Ascending aorta (tissue), 2 donors: ENCODE measurements at places on chromosomes 12 and 14.

- no peaks in the 10 kb centered on the region for H3K36me3 ChIP-seq
- H3K27ac ChIP-seq = no peak overlapping the region
- no peaks in the 10 kb centered on the region for H3K27me3 ChIP-seq
- no peak for DNase-seq
- H3K4me3 ChIP-seq = no peak overlapping the region
Observed at GRCh38 chr12:84411031-84411430, 501.6 kb downstream of the SLC6A15 start.

DNA sequence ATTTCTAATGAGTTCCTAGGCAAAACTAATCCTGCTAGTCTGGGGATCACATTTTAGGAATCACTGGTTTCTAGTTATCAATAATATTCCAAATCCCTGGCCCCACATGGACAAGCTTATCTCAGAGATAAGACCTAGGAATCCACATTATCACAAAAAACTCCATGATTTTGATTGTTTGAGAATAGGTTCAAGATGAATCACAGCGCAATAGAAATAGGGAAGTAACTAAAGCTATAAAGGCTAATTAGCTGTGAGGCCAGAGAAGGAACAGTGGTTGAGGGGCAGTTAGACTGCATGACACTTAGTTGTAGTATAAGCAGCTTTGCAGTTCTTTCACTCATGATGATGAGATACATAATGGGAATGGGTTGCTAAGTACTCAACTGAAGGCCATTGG is 13.1 kb upstream of the ATP5F1B start:
- H3K36me3 ChIP-seq = peaks cover 10% of the 10 kb centered on the region
- H3K4me1 ChIP-seq = no peaks in the 10 kb centered on the region
- no peak overlapping the region for H3K4me3 ChIP-seq
- H3K27me3 ChIP-seq = no peaks in the 10 kb centered on the region

DNA sequence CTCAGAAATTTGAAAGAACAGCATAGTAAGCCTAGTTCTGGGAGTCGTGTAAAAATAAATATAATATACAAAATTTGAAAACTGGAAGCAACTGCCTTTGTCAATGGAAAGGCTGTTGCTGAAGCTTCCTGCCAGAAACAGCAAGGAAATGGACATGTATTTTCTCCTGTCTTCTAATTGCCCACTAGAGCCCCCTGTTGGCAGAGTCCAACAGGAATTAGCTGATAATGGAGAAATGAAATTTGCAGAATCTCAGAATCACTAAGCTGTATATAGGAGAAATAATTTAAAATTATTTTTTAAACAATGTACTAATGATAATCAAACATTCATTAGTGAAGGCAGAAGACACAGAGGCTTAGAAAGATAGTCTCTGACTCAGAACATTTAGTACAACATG is 414.8 kb downstream of the SLC6A15 start:
- H3K36me3 ChIP-seq = no peaks in the 10 kb centered on the region
- DNase-seq = no peak

GRCh38 chr14:94398182-94398479 is 9.7 kb upstream of the SERPINA1 start:
- no peaks in the 10 kb centered on the region for H3K27me3 ChIP-seq
- no peak overlapping the region for H3K4me3 ChIP-seq
- no peak for DNase-seq
